ENCODE measurements at places on chromosomes 1 and 21.

DNA sequence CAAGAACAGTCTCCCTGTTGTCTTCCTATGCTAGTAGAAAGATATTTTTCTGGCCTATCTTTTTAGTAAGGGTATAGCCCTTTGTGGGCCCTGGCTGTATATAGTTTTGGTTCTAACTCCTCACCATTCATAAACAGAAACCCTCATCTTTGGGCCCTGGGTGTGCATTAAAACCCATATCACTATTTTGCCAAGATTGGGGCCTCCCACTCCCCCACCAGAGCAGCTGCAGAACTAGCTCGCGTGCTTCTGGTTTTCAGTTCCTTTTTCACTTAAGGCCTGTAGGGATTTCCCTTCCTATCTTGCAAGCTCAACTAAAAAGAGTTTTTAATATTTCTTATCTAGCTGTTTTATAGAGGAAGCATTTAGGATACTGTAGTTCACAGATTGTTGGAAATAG is 106.4 kb downstream of the RGL1 start:
- DNase-seq: peak; percentile 71

DNA sequence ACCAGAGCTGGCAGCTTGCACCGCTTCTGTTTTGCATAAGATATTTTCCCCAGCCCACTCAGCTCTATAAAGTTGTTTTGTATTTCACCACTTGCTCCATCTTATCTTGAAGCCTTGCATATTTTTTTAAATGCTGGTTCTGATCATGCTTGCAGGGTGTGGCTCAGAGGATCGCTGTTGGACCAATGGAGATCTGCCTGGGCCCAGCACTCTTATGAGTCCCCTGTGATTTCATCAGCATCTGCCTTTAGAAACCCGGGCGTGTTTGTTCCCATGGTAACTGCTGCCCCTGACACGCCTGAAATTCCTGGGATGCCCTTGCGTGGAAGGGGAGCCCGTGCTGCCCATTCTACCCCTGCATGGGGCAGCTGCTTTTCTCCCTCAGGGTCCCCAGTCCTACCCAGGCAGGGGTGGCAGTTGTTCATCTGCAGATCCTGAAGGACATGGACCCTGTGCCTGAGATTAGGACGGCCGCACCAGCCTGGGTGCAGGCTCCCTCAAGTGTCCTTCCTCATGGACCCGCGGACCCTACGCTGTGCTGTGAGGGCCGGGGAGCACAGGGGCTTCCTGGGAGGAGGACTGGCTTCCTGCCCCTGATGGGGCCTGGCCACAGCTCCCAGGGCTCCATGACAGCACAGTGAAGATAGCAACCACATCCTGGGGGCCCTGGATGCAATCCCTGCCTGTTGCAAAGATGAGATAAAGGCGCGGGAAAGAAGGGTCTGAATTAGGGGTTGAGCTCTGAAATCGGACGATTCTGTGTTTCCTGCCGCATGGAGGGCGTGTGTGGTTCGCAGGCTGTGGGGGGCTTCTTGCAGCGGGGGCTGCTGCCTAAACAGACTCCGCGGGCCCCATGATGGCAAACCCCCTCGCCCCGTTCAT is 226.5 kb downstream of the SDCCAG8 start:
- no peak for DNase-seq

DNA sequence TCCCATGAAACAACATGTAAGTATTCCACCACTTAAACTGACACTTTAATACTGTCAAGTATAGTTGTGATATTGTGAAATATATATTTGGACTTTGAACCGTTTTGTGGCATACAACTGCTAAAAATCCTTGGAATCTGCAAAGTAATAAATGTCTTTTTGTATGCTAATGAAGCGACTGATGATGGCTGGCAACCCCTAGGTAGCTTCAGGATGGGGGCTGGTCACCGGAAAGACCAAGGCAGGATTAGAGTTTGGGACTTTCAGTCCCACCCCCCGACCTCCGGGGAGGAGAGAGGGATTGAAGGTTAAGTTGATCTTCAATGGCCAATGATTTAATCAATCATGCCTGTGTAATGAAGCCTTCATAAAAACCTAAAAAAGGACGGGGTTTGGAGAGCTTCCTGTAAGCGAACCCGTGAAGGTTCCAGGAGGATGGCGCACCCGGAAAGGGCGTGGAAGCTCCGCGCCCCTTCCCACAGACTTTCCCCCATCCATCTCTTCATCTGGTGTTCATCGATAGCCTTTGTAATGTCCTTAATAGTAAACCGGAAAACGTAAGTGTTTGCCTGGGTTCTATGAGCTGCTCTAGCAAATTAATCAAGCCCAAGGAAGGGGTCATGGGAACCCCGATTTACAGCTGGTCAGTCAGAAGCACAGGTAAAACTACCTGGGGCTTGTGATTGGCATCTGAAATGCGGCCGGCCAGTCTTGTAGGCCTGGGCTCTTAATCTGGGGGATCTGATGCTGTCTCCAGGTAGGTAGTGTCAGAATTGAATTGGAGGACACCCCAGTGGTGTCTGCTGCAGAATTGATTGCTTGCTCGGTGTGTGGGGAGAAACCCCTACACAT is 1.8 kb upstream of the ZNF281 start:
- DNase-seq: no peak

DNA sequence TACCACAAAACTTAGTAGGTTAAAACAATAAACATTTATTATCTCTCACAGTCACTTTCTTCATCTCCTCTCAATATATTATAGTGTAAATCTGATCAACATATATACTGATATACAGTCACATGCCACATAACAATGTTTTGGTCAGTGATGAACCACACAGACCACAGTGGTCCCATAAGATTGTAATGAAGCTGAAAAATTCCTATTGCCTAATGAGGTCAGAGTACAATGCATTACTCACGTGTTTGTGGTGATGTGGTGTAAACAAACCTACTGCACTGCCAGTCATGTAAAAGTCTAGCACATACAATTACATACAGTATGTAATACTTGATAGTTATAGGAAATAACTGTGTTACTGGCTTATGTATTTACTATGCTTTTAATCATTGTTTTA is 30.1 kb downstream of the OLFML3 start:
- no peak for DNase-seq

- DNase-seq: peak; percentile 87
Measured at GRCh38 chr1:39272027-39272797, 67.7 kb downstream of the MACF1 start.

- no peak for DNase-seq
Measured at GRCh38 chr1:234241941-234242490, 131.2 kb upstream of the COA6 start.

DNA sequence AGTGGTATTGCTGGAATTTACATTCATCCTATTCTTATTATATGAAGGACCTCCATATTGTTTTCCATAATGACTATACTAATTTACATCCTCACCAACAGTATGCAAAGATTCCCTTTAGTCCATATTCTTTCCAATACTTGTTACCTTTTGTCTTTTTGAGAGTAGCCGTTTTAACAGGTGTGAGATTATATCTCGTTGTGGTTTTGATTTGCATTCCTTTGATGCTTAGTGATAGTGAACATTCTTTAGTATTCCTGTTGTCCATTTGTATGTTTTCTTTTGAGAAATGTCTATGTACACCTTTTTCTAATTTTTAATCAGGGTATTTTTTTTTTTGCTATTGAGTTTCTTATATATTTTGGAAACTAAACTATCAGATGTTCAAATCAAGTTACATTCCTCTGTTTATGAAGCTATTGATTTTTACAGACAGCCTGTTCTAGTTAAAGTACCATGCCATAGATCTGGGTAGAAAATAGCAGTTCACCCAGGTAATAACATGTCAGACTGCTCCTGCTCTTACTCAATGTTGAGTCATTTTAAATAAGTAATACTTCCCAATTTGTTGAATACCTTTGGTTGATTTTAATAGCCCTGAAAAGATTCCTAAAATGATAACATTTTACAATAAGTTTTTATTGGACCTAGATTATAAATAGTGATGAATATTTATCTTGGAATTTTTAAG is 1108.7 kb downstream of the NCAM2 start:
- DNase-seq: no peak

GRCh38 chr1:184620469-184620868 is 134.2 kb downstream of the EDEM3 start:
- no peak for DNase-seq

- peak; percentile 69 for DNase-seq
Measured at GRCh38 chr1:117061986-117062415, 1.9 kb downstream of the TTF2 start.

- no peak for DNase-seq
Measured at GRCh38 chr1:209023790-209024189, 559.7 kb upstream of the CAMK1G start.

GRCh38 chr1:53325326-53326087 is 2.4 kb downstream of the LRP8 start:
- no peak for DNase-seq

All from GM12878 (cell line).